Amniotic epithelial cell (primary cell): ENCODE measurements at places on chromosomes 5 and 9.

- DNase-seq: peak; percentile 63
Observed at GRCh38 chr5:147384346-147385193, 125.3 kb downstream of the DPYSL3 start.

- DNase-seq: peak; percentile 21
Observed at GRCh38 chr5:169307646-169308045, 6.7 kb upstream of the SLIT3 start.

GRCh38 chr9:124526174-124526573 is 19.0 kb upstream of the NR5A1 start:
- DNase-seq: no peak

DNA sequence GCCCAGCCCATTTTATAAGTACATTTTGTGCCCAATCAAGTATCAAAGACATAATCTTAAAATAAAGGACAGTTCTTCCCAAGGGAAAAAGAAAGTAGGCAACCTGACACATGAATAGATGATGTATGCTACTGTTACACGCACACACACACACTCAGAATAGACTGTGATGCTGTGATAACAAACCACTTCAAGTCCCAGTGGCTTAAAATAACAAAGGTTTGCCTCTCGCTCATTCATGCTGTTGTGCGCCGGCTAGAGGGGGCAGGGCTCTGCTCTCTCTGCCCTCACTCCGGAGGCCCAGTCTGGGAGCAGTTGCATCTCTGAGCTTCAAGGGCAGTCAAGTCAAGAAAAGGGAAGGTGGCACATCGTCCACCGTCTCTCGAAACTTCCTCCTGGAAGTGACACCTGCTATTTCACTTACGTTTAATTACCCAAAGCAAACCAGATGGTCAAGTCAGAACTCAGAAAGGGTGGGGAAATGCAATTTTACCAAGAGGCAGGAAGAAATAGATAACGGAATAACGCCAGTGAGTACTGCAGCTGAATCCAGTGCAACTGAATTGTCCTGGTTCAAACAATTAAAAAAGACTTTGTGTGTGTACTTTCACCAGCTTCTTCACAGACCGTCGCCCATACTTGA is 43.3 kb downstream of the ANKRD33B start:
- peak; percentile 46 for DNase-seq

DNA sequence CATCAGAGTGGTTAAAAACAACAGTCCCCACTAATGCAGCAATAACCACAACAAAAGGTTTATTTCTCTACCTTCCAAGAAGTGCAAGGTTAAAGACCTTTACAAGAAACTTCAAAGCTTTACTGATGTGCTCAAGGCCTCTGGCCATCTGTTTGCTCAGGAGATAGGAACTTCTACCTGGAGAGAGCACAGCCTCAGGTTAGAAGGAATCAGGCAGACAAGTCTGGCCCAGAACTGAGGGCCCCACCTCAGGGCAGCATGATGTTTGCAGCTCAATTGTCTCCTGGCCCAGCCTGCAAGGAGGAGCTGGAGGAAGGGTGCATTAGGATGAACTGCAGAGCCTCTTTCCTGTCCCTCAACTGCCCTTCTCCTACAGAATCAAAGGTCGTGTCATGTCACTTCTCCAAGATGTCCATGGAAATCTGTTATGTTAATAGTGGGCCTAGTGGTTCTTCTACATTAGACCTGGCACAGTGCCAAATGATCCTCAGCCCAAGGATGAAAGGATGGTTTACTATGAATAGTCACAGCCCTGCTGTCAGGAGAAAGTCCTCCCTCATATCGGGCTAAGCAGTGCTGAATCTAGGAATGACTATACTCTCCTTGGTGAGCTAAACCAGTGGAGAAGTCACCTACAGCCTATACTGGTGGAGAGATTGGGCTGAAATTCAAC is 98.9 kb upstream of the NTRK2 start:
- DNase-seq: no peak

DNA sequence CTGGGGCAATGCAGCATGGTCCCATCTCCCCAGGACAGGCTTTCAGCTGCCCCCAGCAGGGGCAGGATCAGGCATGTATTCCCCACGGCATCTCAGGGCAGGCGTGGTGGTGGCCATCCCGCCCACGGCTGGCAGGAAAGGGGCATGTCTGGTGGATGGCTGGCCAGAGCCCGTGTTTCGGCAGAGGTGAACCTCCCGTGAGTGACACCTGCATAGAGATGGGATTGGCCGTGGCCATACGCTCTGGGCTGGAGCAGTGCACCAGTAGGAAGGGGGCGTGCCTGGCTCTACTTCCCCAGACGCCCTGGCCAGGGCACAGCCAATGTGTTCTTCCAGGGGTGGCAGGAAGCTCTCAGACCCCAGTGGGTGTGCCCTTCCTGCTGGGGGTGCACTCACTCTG is 139.1 kb downstream of the ZNF354C start:
- DNase-seq: no peak

DNA sequence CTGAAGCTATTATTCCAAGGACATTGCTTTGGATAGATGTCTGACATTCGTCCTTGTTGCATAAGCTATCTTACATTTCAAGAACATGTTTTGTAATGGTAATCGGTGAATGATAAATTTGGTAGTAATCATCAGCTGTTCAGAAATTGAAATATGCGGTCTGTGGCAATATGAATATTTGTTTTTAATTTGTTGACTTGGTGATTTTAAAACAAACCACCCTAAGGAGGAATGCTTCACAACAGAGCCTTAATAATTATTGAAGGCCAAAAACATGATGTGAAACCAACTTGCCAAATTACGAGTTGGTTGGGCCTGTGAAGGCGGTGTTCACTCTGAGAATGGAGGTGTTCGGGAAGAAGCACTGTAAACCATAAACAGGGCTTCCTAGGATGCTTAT is 149.7 kb upstream of the TUT7 start:
- DNase-seq: no peak

- DNase-seq: peak; percentile 69
Observed at GRCh38 chr9:126844085-126844484, 16.4 kb upstream of the ZBTB34 start.

- no peak for DNase-seq
Observed at GRCh38 chr5:82211855-82212572, 66.1 kb downstream of the RPS23 start.

GRCh38 chr9:84374013-84374412 is 33.5 kb upstream of the SLC28A3 start:
- DNase-seq: no peak

GRCh38 chr5:6585168-6585567 is 47.7 kb downstream of the NSUN2 start:
- no peak for DNase-seq

GRCh38 chr9:126838895-126839294 is 21.5 kb upstream of the ZBTB34 start:
- no peak for DNase-seq

GRCh38 chr5:78716206-78716605 is 67.6 kb upstream of the LHFPL2 start:
- DNase-seq: peak; percentile 42

DNA sequence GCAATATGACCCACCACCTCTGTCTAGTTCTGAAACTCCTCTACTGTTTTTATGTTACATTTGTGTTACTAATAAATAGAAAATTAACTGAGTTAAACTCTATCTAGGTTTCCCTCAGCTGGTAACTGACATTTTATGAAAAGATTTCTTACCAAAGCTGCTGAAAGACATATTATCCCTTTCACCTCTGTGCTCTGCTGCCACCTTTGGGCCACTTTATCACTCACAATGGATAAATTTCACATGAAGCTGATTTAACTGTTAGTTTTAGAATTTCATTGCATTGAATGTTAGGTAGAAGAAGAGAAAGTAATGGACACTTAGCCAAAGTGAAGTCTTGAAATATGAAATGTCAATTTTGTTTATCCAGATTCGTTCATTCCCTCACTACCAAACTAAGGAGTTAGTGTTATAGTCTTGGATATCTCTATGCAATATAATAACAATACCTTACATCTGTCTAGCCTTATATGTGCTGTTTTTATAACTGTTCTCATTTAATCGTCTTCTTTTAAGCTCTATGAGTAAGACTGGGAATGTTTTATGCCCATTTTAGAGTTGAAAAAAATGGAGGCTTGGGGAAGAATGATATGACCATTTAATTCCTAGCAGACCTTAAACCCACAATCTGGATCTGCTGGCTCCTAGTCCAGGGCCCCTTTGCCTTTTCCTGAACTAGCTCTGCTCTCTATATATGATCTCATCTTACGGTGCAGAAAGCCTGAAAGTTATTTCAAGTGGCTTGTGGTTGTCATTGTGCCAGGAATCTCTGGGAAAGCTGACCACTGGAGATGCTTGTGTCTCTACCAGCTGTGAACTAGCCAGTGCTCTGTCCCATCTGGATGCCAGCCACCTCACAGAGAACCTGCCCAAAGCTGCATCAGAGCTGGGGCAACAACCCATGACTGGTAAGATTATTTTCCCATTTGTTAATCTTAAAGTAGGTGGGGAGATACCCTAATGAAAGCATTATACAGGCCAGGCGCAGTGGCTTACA is 97.1 kb downstream of the GOLPH3 start:
- DNase-seq: peak; percentile 55

GRCh38 chr5:173655196-173655797 is 38.8 kb upstream of the BOD1 start:
- DNase-seq: no peak

DNA sequence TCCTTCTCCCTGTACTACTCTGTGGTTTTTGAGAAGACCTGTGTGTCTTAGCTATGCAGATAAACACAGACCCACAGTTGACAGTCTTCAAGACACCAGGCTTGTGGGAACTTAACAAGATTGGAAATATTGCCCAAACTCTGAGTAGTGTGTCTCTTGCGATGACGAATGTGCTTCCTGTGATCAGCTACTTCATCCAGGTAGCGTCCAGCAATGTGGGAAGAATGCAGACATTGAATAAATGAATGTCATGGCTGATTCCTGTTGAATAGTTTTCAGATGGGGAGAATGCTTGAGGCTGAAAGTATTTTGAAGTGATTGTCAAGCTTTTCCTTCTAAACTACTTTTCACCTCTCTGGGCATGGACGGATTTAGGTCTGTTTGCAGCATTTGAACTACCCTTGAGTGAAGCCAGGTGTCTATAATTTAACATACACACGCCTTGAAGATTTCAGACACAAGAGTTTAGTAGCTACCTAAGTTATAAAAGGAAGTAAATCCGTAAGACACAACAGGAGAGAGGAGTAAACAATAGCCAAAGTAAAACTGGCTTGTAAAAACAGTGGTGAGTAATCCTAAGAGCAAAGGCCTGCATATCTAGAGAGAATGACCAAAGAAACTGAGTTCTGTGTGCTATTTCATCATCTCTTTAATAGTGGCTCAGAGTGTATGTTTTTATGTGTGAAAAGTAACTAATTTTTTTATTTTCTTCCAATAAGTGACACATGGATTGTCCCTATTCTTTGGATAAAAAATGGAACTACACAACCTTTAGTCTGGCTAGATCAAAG is 30.0 kb upstream of the ARL14EPL start:
- DNase-seq: peak; percentile 30

- DNase-seq: peak; percentile 2
Observed at GRCh38 chr9:7533376-7534090, 266.0 kb downstream of the DMAC1 start.

DNA sequence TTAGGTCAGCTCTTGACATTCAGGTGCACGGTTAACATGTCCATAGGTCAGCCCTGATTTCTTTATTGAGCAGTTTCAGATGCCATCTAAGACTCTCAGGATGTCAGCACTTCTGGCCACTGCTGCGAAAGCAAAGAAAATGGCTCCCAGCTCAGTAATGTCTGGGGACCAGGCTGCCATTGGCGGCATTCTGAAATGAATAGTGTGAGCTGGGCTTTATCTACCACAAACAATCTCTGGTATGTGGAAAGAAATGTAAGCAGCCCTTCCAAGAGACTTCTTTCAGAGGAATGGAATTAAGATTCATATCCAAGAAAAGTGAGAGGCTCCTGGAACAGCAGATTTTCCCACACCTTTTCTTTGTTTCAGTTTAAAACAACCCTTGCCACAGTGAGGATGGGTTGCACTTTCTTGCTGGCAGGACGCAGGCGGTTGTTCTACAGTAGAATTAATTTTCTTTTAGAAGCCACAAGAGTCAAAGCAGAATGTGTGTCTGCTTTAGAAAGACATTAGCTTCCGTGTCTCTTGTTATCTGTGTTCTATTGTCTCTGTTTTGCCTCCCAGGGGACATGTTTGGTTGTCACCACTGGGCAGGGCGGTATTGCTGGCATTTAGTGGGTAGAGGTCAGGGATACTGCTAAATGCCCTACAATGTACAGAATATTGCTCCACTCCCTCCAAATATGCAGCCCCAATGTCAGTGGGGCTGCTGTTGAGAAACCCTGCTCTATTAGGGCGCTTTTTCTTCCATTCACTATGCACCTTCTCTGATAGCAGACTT is 149.9 kb upstream of the ANKH start:
- peak; percentile 77 for DNase-seq

DNA sequence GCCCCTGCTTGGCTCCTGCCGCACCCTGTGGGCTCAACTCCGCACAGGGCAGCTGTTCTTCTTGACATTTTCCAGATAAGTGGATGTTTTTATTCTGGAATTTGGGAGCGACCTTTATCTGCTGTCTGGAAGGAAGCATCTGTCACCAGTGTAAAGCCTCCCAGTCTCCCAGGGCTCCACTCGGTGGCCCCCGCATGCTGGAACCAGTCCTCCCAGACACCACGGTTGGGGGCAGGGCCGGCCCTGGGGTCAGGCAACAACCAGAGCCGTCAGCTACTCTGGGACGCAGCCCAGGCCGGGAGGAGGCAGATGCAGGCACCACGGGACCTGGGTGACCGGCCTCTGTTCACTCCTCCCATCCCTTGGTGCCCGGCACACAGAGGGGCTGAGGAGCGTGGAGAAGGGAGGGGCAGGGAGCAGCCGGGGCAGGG is 92.8 kb upstream of the ADAMTS2 start:
- peak; percentile 3 for DNase-seq

DNA sequence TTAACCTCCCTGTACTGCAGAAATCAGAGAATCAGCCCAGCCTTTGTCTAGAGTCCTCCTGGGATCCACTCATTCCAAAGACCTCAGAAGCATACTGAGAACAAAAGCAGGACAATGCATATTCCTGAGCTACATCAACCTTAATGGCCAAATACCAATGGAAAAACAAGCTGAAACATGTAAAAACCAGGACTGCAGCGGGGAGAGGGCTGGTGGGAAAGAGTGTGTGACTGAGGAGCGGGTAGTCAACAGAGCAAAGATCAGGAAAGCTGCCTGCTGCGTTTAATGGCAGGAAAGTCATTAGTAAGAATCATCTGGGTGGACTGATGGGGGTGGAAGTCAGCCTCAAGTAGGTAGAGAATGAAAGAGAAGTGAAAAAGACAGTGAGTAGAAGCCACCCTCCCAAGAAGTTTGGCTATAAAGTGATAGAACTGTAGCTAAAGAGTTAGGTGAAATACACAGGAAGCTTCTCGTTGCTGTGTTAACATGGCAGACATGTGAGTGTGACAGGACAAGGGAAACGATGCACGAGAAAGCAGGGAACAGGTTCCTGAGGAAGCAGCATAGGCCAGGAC is 88.1 kb downstream of the OTULIN start:
- no peak for DNase-seq

GRCh38 chr9:123861086-123861755 is 68.7 kb downstream of the DENND1A start:
- DNase-seq: no peak
